Left renal pelvis (tissue), 4 donors: ENCODE measurements at places on chromosomes 1 and 21.

DNA sequence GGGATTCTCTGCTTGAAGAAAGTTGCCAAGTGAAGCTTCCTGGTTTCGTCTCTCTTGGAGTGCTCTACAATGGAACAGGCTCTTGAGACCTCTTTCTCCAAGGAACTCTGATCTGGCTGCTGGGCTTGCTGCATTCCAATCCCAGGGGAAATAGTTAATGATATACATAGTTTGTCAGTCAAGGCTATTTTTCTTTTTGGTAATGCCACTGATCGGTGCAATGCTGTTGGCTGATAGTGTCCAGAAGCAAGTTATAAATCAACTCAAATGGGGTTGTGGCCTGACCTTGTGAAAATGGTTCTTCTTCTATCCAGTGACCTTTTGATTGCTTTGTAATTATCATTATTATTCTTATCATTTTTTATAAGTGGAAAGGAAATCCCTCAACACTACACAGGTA is 48.4 kb upstream of the TNFSF18 start:
- no peak for DNase-seq

- DNase-seq = no peak
Observed at GRCh38 chr1:107140703-107141490, at the start of gene NTNG1. NTNG1 (plus strand) TSS chr1:107141039.

GRCh38 chr1:61819421-61819820 is 77.1 kb downstream of the PATJ start:
- DNase-seq = no peak

DNA sequence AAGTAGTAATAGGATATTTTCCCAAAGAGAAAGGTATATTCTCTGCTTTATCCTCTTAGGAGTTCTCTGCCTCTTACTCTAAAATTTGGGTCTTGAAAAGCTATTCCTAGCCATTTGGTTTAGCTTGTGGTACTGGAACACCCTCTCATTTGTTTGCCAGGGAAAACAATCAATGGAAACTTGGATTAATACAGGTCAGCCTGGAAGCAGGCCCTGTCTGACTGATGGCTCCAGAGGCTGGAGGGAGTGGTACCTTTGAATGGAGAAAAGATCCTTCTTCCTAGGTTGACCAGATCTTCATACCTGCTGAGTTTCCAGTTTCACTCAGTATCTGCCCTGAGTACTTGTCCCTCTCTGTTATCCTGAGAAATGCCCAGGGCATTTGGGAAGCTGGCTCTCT is 31.7 kb upstream of the IKBKE start:
- no peak for DNase-seq

DNA sequence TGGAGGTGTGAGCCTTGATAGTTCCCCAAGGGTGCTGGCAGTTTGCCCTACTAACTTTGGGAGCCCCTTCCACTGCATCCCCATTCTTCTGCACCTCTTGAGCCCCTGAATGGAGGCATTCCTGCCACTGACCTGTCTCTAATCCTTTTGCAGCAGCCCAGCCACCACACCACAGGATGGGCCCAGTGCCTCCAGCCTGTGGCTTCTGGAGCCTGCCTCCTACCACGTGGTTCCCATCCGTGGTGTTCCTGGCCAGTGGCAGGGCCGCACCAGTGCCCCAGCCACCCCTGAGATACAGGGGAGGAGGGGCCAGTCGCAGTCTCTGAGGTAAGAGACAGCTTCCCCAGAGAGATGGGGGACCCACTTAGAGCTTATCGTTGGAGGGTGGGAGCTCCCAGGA is 14.4 kb downstream of the INAVA start:
- DNase-seq = no peak
